Breast epithelium (tissue), 4 donors: ENCODE measurements at places on chromosomes 7 and 10.

GRCh38 chr7:73418113-73418703 is 15.4 kb upstream of the FZD9 start:
- DNase-seq = no peak

GRCh38 chr7:129202058-129202777 is 13.8 kb downstream of the SMO start:
- no peak for DNase-seq

DNA sequence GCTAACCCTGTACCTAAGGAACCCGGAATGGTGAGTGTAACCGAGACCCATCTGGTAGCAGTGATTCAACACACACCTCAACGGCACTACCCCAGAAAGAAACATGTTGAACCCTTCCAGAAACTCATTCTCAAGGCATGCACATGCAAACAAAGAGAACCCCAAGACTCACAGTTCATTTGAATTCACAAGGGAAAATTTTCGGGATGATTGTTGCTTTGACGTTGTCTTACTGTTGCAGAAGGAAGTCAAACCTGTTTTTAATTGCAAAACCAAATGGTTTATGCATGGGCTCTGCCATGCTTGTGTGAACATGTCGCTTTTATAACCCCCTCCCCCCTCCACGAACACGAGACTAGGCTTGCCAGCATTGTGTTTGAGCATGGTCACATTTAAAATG is 539.7 kb downstream of the GATA3 start:
- DNase-seq = peak; percentile 48

- no peak for DNase-seq
Observed at GRCh38 chr7:34016876-34017275, 111.5 kb downstream of the BMPER start.

GRCh38 chr10:70679498-70679897 is 7.2 kb downstream of the ADAMTS14 start:
- DNase-seq = no peak

- DNase-seq = no peak
Observed at GRCh38 chr7:158956805-158957509, 100.6 kb downstream of the DYNC2I1 start.

DNA sequence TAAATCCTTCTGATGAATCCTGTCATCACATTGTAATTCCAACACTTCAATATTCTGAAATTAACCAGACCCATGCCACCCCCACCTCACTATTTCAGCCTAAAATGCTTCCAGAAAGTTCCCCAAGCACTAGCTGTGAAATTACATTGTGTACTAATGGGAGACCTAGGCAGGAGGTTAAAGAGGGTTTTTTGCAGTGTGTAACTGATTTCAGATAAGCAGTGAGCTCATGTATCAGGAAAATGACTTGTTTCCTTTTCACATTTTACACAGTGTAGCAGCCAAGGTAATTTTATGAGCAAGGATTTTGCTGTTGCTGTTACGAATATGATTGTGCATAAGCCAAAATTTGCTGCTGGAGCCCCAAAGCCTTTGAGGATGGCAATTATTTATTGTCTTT is 129.0 kb downstream of the INHBA start:
- DNase-seq = no peak

DNA sequence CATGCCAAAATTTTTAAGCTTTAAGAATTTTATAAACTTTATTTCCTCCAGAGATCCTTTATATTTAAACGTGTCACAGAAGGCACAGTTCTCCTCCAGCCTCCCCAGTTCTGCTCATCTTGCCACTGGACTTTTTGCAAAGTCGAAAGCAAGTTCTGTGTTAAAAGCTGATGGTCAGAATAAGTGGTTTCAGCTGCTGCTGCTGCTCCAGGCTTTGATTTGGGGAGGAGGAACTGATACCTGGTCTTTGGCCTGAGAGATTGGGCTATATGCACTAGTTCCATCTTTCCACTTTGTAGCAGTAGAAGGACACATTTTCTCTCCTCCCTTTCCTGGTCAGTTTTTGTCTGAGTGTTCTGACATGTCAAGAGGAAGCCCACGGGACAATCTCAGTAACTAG is 435.9 kb upstream of the PHF14 start:
- DNase-seq = no peak

DNA sequence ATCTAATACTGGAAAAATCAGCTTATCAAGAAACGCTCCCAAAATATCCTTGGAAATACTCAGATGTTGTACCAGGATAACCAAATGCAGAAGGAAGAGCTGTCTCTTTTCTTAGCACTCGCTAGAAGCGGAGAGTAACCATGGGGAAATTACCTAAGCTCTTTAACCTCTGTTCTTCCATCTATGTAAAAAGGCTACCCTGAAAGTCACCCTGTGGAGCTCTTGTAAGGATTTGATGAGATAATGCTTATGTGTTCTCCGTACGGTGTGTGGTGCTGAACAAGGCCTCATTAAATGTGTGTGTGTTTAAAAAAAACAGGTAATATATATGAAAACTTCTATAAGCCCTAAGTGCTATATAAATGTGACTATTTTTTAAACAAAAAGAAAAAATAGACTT is 38.2 kb upstream of the MYO3A start:
- DNase-seq = no peak

- DNase-seq = no peak
Observed at GRCh38 chr10:76080991-76081390, 649.6 kb downstream of the LRMDA start.

DNA sequence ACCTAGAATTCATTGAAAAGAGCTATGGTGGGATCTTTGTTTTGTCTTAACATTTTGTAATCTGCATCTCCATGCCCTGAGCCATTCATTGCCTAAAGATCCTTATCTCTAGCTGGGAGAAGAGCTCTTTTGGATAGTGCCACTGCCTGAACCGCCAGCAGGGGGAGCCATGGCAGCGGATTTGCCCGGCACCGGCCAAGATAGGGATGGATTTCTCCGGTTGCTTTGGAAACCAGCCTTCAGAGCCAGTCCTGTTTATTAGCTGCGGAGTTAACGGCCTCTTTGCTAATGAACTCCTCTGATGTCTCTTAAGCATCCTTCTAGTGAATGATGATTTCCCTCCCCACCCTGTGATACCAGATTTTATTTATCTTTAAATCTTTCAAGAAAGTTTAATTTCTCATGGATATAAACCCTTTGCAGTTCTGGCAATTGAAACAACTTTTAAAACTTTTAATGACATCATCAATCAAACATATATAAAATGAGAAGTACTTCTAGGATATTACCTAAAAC is 58.2 kb upstream of the LYZL2 start:
- peak; percentile 74 for DNase-seq

DNA sequence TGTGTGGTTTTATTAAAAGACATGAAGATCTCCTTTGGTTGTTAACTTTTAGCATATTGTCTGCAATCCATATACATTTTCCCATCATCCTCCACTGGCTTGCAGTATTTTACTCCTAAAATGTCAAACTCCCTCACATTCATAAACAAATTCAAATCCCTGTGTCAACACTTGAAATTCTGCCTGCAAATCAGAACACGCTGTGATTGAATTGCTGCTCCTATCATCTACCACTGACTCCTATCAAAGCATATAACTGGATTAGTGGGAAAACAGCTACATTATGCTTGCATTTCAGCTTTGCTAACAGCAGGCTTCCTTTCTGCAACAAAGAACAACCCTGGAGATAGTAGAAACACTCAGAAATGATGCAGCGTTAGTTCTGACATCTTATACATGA is 281.8 kb upstream of the HGF start:
- DNase-seq = no peak

DNA sequence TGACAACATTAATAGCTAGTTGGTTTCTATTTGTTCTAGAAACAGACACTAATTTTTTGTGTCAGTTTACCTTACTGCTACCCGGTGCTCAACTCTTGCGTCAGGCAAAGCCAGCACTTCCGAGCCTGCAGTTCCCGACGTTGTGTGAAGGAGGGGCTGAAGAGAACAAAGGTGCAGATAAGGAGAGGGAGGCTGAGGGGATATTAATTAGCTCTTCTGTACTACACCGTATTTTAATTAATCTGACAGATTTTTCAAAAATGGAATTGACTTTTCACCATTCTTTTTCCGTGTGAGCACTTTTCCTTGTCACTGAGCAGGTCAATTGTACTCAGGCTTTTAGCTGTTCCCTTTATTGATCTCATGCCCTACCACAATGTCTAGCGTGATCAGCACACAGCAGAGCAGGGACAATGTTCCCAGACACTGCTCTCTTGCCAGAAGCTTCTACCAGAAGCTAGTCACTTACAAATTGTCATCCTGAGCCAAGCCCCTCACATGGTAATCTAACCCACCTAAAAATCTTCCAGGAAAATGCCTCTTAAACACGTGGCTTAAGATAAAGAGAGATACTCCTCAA is 650.5 kb upstream of the MKI67 start:
- no peak for DNase-seq

- DNase-seq = no peak
Observed at GRCh38 chr7:139861803-139862202, 32.7 kb downstream of the TBXAS1 start.

DNA sequence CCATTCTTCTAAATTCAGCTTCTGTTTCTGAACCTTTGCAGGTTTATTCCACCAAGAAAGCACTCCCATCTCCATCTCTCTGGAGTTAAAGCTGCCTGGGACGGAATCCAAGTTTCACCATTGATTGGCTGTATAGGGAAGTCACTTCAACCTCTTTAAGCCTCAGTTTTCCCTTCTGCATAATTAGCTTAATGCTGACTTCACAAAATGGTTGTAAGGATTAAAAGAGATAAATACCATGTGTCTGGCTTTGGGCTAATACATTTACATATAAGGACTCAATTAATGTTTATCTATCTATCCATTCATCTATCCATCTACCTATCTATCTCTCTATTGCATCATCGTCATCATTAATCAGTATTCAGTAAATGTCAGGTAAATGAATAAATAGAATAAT is 629.6 kb upstream of the MGMT start:
- DNase-seq = no peak

DNA sequence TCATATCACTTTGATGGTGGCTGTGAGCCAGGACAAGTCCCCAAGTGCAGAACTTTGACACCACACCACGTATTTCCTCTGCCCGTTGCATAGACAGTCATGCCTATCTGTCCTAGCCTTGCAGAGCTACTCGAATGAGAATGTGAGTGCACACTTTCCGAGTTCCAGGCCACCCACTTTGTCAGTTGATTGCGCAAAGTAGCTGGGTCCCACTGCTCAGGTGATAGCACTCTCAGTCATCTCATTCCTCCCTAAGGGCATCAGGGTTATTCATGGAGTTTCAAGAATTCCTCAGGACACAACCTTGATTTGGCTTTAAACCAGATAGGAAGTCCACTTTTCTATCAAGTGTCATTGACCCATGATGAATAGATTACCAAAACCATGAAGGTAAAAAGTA is 19.3 kb downstream of the LSM5 start:
- DNase-seq = no peak

- no peak for DNase-seq
Observed at GRCh38 chr7:51312951-51313737, 3.5 kb downstream of the COBL start.

- DNase-seq = no peak
Observed at GRCh38 chr10:86331861-86332260, 34.7 kb downstream of the GRID1 start.

DNA sequence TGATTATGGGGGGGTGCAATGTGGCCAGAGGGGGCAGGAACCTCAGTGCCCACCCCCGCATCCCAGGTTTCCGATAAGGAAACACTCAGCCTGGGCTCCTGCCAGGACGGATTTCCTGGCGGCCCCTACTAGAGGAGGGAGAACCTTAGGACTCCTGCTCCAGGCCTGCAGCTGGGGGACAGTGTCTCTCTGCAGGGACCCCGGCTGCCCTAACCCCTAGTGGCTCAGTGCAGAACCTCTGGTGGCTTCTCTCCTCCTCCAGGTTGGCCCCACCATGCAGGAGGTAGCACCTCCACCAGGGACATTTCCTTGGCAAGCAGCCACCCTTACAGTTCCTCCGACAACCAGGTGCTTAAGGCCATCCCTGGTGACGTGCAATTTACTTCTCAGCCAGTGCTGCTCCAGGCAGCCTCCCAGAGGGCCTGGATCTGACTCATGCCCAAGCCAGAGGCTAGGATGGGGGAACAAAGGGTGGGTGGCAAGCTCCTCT is 31.9 kb downstream of the SH2B2 start:
- DNase-seq = no peak

DNA sequence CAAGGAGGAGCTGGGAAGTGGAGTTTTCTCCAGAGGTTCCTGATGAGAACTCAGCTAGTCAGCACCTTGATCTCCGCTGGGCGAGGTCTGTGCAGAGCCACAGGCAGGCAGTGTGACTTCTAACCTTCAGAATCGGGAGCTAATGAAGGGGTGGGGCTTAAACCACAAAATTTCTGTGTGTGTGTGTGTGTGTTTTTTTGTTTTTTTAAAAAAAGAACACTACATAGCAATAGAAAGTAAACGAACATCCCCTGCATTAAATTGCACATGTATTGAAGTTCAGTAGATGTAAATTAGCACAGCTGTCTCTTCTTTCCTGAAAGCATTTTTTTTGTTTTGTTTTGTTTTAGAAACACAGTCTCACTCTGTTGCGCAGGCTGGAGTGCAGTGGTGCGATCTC is 46.2 kb downstream of the RBM17 start:
- no peak for DNase-seq

GRCh38 chr7:11060893-11061292 is 87.2 kb downstream of the PHF14 start:
- DNase-seq = no peak

- no peak for DNase-seq
Observed at GRCh38 chr10:95363303-95363912, 72.6 kb upstream of the PDLIM1 start.

DNA sequence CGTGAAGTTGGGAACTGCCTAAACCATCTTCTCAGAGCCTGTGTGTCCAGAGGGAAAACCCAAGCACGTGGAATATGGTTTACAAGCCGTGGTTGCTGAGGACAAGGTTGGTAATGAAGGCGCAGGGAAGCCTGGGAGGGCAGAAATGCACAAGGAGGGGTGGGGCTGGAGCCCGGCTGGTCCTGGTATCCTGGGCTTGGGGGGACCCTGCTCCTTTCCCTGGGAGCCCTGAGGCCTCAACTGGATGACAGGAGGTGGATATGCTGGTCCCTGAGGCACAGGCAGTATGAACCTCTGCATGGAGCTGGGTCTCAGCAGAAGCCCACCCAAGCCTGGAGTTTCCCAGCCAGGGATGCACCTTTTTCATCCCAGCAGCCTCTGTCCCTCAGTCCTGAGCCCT is 80.3 kb upstream of the RET start:
- DNase-seq = no peak

- DNase-seq = no peak
Observed at GRCh38 chr7:32428546-32428945, 61.6 kb downstream of the LSM5 start.

GRCh38 chr7:27784399-27785053 is 44.6 kb downstream of the TAX1BP1 start:
- no peak for DNase-seq

DNA sequence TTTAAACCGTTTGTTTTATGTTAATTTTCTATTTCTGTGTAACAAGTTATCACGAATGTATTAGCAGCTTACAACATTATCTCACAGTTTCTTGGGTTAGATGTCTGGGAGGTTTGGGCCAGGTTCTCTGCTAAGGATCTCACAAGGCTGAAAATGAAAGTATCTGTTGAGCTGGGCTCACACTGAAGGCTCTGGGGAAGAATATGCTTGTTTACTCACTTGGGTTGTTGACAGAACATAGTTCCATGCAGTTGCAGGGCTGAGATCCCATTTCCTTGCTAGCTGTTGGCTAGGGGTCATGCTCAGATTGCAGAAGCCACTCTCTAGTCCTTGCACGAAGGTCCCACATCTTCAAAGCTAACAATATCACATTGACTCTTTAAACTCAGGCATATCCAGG is 266.6 kb upstream of the GNAI1 start:
- no peak for DNase-seq
